ENCODE measurements at places on chromosomes 11 and 22.

GRCh38 chr11:97072420-97072819 lies 682.6 kb downstream of the JRKL start:
- no peak for DNase-seq

- DNase-seq = no peak
These were observed 3.7 kb downstream of the ILK start for GRCh38 chr11:6607190-6607795.

GRCh38 chr11:6321356-6321755 lies 1.1 kb upstream of the CAVIN3 start:
- no peak for DNase-seq

DNA sequence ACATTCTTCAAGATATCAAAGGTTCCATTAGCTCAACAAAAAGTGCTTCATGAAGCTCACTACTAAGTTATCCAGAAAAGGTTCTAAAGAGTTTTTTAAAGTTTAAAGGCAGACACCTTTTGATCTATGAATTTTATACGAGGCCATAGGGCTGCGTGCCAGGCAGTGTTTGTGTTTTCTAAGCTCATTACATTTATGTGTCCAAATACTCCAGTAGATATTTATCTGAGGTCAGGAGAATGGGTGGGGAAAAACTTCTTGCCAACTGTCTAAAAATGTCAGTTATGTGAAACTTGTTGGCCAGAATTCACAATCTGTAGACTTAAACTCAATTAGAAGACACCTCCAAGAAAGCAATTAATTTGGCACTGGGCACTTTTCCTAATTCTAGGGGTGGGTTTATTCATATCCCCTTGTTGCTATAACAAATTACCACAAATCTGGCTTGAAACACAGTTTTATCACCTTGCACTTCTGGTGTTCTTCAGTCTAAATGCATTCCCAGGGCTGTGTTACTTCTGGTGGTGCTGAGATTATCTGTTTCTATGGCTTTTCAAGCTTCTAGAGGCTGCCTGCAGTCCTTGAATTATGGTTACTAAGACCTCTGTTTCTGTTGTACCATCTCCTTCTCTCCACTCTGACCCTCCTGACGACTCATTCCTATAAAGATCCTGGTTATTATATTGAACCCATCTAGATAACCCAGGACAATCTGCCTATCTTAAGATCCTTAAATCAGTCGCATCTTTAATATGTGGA lies 1030.4 kb upstream of the CNTN5 start:
- DNase-seq = no peak

GRCh38 chr11:70112017-70112434 lies 33.9 kb downstream of the ANO1 start:
- DNase-seq = no peak

DNA sequence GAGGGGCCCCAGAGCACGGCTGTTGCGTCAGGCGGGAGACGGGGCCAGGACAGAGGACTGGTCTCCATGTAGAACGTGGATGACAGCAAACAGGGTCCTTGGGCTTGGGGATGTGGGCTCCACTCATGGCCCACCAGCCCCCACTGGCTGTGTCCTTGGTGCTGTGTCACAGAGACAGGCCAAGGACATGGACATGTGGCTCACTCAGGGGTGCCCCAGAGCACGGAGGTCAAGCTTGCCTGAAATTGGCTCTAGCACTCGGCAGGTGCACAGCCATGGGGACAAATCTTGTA lies 14.4 kb downstream of the FADS2 start:
- no peak for DNase-seq

DNA sequence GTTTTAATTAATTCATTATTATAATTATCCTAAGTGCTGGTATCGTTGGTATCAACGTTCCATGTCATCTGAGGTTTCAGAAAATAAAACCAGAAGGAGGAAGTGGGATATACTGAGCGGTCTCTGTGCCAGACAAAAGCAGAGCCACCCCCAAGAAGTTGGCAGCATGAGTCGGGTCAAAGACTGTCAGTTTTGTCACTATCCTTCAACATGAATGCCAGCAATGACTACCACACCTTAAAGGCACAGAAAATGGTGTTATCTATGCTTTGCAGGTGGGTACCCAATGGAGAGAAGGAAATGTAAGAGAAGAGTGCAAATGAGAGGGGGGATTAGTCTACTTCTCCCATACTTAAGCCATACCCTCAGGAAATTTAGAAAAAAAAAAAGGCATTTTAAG lies 408.5 kb downstream of the OPCML start:
- no peak for DNase-seq

DNA sequence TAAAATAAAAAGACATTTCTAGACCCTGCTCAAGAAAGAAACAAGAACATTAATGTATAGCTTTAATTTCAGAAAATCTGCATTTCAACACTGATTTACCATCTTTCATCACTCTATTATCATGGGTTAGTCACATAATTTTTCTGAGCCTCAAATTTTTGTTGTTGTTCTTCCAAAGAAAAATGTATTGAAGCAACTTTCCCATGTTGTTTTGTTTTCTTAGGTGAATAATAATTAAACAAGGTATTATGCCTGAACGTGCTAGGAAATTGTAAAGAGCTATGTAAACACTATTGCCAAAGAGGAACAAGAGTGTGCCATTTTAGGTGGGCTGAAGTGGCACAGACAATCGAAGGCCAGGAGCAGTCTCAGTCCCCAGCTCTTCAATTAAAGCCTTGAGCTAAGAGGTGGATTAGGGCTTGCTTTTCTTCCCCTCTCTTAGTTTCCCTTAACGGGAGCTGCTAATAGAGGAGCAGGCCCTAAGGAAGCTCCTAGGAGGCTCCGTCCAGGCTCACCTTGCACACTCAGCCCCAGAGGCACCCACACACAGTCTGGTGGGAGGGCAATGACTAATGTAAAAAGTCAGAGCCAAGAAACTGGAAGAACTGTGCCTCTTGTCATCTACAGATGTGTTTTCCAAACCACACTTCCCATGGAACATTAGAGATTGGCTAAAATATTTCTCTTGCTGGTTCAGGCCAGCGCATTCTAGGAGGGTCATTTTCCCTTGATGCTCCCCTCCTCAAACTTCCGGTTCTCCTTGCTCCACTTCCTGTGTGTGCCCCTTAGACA lies 8.8 kb upstream of the UBASH3B start:
- DNase-seq = no peak

DNA sequence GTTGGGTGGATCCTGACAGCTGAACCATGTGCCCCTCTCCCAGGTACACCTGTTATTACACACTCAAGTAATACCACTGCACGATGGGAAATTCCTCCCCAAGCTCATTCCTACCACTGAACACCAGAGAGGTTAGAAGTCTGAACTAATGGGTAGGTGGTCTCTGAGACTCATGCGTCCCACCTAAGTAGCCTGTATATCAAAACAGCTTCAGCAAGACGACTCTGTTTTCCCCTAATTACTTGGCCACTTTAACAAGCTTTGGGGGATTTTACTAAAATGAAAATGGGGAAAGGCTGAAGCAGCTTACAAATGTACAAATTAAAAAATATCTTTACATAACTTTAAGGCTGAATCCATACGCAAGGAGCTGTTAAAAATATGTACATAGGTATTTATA lies 29.4 kb downstream of the LGR4 start:
- DNase-seq = no peak

DNA sequence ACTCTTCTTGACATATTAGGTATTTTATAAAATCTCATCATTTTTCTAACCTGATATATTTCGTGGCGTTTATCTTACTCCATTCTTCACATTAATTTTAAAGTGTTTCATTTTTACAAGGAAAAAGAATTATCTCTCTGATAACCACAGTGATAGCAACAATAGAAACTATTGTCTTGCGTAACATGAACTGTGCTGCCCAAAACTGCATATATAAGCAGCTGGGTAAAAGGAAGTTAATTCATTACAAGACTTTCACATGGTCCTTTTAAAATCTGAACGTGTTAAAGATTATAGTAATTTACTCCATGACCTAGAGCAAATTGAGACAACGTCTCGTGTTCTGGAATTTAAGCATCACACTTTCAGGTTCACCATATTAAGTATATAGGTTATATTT lies 210.4 kb upstream of the GRIA4 start:
- DNase-seq = no peak

GRCh38 chr11:60498399-60498798 lies 5.8 kb downstream of the MS4A12 start:
- DNase-seq = no peak

DNA sequence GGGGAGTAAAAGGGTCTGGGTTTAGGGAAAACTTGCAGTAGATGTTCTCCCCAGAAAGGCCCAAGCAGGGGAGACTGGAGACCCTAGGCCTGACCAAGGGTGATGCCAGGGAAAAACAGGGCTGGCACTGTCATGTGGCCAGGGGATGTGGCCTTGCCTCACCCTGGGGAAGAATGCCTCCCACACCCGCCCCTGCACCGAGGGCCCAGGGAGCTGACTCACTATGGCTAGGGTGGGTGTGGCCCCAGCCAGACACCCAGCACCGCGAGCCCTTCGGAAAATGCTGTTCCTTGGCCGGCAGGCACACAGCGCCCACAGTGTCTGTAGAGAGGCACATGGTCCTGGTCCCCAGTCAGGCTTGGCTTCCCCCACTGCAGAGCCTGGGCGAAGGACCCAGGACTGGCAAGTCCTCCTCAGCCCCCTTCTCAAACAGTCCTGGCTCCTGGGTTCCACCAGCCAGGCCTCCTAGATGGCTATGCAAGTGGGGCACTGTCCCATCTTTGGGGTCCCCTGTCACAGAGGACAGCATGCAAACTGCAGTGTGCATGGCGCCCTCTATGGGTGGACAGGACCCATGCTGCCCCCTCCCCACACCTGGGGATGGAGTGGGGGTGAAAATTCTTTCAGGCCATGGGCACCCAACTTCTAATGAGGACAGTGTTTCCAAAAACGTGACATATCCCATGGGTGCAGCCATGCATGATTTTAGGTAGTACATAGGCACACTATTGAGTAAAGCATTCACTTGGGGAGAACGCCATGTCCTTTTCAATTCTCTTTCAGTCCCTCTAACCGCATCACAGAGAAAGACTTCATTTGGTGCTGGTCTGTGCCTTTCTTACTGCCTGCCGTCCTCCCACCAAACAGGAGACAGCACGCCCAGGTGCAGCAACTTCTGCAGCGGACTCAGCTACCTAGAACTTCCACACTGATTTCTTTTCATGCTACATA lies 15.2 kb downstream of the TMPRSS5 start:
- DNase-seq = peak; percentile 30

- no peak for DNase-seq
These were observed 1.7 kb upstream of the MYEOV start for GRCh38 chr11:69292221-69292648.

DNA sequence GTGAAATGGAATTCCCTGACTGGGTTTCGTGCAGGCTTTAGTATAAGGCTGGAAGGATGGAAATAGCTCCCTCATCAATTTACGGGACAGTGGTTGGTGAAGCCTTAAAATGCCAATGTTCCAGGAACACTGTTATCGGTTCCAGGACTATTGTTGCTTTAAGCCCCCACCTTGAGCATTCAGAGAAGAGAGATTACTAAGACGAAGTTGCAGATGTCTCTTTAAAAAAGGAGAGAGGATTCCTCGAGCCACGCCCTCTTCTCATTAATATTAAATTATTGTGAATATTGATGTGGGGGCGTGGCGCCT lies 195 bp upstream of the CREB3L1 start:
- DNase-seq = no peak

- no peak for DNase-seq
These were observed 349.8 kb upstream of the PLET1 start for GRCh38 chr11:112610494-112610893.

- no peak for DNase-seq
These were observed 59.5 kb upstream of the WNT11 start for GRCh38 chr11:76265771-76266241.

DNA sequence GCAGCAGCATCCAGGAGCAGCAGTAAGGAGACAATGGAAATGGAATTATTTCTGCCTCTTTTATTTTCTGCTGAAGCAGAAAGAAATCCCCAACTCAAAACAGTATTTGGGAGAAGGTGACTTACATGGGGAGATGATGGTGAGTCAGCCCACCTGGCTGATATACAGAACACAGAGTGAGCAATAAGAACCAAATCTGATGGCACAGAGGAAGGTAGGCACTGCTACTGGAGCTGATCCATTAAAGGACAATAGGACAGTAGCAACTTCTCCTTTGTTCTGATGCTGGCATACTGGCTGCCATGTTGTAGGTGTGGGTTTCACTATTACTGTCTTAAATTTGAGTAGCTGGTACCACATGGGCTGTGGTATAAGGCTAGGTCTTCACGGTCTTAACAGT lies 45.2 kb downstream of the CLPB start:
- no peak for DNase-seq

DNA sequence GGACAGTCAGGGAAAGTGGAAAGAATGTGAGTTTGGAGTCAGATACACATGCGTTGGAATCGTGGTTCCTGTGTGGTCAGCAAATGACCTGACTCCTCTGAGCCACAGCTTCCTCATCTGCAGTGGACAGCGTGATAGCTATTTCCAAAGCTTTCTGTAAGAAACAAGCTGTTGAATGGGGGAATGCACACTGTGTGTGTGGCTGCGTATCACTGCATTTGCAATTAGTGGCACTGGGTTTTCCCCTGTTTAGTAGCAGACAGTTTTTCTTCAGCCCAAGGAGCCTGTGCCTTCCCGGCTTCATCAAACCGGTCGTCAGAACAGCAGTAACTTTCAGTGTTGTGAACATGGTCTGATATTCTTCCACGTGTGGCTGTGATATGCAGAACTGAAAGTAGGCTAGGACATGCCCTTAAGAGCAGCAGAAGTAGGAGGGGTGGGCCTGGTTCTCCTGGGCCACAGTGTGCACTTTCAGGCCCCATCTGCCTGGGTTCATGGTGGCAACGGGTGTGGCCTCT lies 121.5 kb downstream of the RRAS2 start:
- DNase-seq = no peak

GRCh38 chr22:28710107-28710506 lies 30.5 kb upstream of the TTC28 start:
- no peak for DNase-seq

GRCh38 chr11:11243590-11244469 lies 109.2 kb downstream of the CSNK2A3 start:
- no peak for DNase-seq

DNA sequence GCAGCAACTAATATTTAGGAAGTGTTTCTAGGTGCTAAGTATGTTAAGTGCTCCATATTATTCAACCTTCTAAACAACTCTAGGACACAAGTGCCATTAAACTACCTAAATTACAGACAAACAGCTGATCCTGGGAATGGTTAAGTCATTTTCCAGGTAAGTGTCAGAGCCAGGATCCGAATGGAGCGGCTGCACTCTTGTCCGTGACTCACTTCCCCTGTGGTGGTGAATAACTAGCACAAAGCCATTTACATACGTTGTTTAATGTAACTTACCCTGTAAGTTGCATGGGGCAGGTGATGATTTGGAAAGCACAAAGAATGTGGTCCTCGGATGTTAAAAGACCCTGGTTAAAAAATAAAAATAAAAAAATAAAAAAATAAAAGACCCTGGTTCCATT lies 8.8 kb upstream of the PRG2 start:
- DNase-seq = no peak
